ENCODE measurements at places on chromosomes 4 and X.

- DNase-seq = no peak
These were observed 22.3 kb upstream of the AASDH start for GRCh38 chr4:56409511-56410090.

DNA sequence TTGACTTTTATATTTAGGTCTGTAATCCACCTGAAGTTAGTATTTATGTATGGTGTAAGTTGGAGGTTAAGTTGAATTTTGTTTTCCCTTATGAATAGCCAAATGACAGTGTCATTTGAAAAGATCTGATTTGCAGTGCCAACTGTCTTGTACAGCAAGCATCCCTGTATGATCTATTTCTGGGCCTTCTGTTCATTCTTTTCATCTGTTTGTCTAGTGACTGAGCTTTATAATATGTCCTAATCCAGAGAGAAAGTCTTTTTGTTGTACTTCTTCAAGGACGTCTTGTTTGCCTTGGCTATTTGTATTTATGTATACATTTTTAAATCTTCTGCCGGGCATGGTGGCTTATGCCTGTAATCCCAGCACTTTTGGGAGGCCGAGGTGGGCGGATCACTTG is 39.6 kb downstream of the CDKL5 start:
- no peak for DNase-seq

DNA sequence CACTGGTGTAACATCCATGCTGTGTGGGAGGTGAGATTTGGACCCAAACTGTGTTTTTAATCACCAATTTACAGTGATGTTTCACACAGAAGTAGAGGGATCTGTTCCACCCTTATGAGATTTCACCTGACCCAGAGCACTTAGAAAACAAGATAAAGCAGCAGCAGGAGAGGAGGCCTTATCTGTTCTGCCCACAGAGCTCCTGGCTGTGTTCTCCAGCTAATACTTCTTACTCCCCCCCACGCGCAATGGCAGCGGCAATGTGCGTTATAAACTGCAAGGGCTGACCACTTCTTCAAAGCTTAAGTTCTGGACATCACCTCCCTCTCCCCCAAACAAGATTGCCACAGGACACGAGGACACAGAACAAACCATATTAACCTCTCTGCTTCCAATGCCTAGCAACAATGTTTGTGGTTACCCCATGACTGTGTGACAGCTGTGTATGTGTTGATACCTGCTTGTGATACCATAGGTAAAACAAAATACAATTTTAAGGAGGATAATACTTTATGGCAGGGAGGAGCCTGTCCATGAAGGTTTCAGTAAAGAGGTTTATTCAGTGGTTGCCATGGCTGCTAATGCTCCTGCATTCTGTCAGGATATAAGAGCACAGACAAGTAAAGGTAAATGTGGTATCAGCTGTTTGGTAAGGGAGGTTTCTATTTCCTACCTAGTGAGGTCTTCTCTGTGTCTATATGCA is 210.0 kb downstream of the SOWAHB start:
- no peak for DNase-seq

DNA sequence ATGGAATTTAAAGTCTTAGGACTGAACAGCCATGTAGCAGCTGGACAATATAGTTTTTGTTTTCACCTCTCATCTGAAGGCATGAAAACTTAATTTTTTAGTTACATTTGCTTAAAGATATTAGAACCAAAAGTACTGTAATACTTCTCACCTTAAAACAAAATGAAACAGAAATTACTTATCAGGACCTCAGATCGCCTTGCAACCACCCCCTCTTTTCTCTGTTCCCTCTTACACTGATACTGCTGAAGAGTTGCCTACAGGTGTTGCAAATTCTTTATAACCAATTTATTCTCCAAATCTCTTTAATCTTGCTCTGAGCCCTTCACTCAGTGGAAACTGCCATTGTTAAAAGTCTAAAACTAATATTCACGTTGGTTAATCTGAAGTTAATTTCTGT is 145.0 kb downstream of the SPCS3 start:
- DNase-seq = no peak

DNA sequence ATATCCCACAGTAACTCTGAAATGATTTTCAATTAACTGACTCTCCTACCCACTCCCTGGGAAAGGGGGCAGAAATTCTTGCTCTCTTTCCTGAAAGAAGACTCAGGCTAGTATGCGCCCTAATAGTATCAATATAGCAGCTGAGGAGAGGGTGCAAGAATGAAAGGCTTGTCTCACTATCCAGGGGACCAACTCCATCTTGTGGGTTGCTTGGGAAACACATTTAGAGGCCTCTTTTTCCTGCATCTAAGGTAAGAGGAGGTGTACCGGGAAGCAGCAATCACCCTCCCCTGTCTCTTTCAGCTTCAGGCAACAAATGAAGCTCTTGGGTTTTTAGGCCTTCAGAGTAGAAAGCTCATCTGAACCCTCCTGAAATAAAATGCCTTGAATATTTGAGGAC is 11.3 kb downstream of the TMEM255A start:
- DNase-seq = no peak

DNA sequence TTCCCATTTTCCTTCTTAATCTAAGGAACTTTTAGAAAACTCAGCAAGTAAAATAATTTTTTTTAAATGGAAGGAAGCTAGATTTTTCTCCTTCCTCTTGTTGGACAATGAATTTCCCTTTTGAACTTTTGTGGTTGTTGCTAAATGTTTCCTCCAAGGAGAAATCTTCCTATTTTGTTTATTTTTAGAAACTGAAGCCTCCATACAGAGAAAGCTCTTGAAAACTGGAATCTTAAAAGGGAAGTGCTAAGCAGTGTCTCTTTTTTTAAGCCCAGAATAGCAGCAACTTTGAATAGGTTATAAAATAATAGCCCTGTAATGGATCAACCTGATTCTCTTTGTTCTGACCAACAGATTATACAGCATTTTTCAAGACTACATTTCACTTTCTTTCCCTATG is 15.1 kb upstream of the DCLK2 start:
- DNase-seq = peak; percentile 65

- DNase-seq = no peak
These were observed 6.0 kb upstream of the CISD2 start for GRCh38 chr4:102862747-102863146.

DNA sequence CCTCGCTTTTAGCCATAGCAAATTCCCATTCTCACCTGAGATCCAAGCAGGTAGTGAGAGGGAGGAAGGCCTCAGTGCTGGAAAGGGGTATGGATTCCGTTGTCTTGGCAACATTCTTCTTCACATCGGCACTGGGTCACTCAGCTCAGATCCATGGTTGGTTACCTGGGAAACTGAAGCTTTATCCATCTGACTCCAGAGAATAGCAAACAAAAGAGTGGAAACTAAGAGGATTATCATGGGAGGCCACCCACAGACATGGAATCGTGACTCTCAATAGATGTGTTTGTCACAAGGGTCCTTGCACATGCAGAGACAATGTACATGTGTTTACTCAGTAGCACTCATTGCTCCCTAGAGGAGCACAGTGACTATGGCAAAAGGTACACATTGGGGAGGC is 81.0 kb downstream of the MAGED4 start:
- DNase-seq = no peak

DNA sequence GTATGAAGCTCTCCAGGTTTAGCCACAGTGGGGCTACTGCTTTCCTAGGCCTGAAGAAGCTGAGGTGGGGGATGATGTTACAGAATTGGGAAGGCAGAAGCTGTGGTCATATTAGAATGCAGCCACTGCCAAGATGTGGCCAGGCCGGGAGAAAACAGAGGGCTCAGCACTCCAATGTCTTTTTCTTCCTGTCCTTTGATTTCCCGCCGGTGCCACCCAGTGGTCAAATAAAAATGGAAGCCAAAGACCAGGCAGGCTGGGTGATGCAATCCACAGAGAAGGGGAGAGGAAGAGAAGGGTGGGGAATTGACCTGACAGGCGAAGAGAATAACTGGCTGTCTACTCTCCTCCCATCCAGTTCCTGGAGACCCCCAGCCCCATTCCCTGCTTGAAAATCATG is 94.9 kb upstream of the SHISA3 start:
- DNase-seq = peak; percentile 35

DNA sequence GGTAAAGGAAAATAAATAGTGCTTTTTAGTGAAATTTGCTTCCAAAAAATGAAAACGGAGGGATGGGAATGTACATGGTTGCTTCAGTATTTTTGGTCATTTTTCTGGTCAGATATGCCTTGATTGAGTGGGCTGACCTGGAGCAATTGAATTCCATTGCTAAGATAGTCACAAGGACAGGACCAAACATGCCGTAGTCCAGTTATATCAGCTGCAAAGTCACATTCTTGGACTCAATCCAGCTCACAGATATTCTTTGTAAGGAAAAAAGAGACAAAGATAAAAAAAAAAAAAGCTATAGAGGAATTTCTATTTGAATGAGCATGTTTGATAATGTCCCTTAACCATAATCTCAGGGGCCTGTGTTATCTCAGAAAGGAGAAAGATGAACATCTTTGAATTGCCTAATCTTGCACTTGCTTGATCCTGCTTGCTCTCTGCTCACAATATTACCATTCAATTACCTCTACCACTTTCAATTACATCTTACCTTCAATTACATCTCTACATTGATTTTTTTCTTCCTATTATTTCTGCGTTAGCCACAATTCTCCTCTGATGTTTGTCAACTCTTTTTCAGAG is 75.4 kb upstream of the PACRGL start:
- peak; percentile 32 for DNase-seq

GRCh38 chr4:147509386-147509785 is 28.5 kb downstream of the EDNRA start:
- DNase-seq = no peak

- peak; percentile 75 for DNase-seq
These were observed 38.5 kb upstream of the MED14 start for GRCh38 chrX:40773809-40774208.

- DNase-seq = peak; percentile 95
These were observed 172.0 kb downstream of the PTTG2 start for GRCh38 chr4:38132107-38132673.

DNA sequence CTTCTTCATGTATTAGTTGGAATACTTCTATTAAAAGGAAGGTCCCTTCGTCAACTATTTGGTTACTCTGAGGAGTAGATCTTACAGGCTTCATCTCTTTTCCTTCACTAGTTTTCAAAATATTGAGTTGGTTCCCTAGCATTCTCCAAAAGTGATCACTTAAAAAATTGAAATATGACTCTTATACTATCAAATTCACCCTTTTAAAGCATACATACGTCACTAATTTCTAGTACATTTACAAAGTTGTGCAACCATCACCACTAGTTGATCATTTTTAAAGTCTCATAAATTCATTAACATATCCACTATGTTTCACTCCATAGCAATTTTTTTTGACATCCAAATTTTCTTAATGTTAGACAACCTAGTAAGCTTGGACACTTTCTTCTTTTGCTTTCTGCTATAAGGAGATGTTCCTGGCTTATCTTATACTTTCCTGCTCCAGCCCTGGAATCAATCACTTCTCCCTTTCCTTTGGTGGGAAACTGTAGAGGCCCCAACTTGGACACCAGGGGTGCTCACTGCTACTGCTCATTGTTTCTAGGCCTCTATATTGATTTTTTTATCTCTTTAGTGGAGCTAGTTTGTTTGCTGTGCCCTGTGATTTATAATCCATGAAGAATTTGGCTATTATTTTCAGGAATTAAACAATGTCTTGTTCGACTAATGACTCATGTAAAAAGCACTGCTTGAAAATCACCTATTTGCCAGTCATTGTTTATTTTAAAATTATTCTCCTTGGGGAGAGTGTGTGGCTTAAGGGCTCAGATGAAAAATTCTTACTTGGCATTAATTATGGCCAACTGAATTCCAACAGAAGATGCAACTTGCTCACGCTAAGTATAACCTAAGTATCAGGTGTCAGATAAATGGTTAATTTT is 4.0 kb upstream of the ZFX start:
- peak; percentile 72 for DNase-seq

- DNase-seq = no peak
These were observed 300.5 kb upstream of the LCORL start for GRCh38 chr4:18321956-18322530.

DNA sequence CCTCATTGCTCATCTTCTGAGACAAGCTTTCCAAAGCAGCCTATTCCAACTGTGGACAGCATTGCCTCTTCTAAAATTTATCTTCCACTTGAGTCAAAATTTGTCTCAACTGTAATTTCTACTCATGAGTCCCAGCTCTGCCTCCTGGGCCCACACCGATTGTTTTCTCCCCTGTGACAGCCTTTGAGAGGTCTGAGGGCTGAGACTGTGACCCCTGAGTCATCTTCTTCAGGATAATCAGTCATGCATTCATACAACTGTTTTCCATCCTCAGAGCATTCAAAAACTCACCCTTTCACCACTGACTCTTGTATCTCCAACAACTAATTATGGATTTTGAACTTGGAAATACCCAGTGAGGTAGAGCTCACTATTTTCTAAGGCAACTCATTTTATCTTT is 228.1 kb downstream of the EDA2R start:
- DNase-seq = no peak

- DNase-seq = peak; percentile 1
These were observed 896.5 kb downstream of the PDHA2 start for GRCh38 chr4:96736352-96736889.

- no peak for DNase-seq
These were observed 78.2 kb downstream of the BEND4 start for GRCh38 chr4:42074294-42074693.

DNA sequence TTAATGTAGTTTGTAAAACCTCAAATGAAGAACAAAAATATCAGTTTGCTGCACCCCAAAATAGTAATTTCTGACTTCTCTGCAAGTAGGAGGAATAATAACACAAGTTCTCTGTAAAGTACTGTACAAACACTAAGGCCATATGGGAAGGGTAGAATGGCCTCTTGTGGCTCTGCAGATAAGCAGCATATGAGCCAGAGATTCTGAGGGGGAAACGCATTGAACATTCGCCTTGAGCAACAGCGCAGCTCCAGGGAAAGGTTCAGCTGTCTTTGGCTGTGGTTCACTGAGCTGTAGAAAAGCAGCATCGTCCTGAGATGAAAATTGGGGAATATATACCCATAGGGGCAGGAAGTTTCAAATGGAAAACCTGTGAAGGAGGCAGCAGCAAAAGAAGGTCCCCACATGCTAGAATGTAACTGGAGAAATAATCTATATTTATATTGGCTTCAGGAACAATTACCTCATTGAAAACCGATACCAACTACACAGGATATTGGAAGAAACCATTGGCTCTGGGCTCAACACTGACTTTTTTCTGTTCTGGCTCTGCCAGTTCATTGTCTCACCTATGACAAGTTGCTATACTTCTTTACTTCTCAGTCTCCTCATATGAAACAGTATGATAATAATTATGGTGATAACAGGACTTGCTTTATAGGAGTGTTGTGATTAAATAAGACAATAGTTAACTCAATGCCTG is 357.6 kb upstream of the CPEB2 start:
- no peak for DNase-seq
